ENCODE measurements at places on chromosomes 7 and 10.

DNA sequence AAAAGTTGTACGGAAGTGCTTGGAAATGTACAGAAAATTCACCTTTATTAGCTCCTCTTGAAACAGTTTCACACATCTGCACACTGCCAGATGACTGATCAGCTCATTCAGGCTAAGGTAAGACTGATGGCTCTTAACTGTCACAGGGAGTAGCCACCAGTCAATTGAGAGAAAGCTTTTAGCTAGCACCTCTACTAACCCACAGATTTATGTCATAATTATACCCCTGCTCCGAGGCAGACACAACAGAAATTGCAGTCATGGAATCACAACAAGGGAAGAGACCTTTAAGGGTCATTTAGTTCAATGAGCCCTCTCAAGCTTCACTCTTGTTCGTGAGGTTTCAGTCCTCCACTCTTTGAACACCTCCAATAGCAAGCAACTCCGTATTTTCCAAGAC is 235.4 kb downstream of the TRIL start:
- peak; percentile 63 for DNase-seq

- no peak for DNase-seq
Measured at GRCh38 chr7:128120116-128120515, 88.9 kb upstream of the LRRC4 start.

- no peak for DNase-seq
Measured at GRCh38 chr7:16649196-16649595, 3.2 kb downstream of the BZW2 start.

DNA sequence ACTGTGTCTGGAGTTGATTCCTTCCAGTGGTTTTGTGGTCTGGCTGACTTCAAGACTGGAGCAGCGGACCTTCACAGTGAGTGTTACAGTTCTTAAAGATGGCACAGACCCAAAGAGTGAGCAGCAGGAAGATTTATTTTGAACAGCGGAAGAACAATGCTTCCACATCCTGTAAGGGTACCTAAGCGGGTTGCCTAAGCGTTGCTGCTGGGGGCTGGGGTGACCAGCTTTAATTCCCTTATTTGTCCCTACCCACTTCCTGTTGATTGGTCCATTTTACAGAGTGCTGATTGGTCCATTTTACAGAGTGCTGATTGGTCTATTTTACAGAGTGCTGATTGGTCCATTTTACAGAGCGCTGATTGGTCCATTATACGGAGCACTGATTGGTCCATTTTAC is 13.2 kb downstream of the AKR1B15 start:
- no peak for DNase-seq

DNA sequence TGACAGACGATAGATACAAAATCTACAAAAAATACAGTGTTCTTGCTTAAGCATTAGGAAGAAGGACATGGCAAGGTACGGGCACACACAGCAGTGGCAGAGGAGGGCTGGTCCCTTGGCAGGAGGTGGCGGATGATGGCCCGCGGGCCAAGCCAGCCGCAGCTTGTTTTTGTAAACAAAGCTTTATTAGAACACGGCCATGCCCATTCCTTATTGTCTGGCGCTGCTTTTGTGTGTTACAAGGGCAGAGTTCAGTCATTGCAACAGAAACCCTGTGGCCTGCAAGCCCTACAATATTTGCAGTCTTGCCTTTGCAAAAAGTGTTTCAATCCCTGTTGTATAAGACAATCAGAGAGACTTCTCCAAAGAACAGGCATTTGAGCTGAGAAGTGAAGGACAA is 30.7 kb downstream of the FGFR2 start:
- DNase-seq = no peak

- DNase-seq = no peak
Measured at GRCh38 chr10:113709221-113709838, 29.6 kb downstream of the CASP7 start.

DNA sequence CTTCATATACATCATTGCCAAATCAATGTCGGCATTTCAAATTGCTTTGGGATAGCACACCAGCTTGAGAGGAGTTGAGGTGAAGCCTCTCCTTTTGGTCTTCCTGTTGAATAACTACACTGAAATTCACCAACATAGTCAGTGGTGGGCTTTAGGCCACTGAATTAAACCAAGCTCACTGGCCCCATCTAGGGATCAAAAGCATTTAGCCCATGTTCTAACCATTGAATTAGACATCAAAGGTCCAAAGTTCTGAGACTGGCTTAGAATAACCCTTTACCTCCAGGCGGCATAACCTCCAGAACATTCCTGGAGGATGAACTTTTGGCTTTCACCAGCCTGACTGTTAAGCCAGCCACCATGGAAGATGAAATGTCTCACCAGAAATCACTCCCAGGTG is 54.6 kb downstream of the BPGM start:
- DNase-seq = no peak

- no peak for DNase-seq
Measured at GRCh38 chr7:80974396-80975358, 55.8 kb upstream of the SEMA3C start.

DNA sequence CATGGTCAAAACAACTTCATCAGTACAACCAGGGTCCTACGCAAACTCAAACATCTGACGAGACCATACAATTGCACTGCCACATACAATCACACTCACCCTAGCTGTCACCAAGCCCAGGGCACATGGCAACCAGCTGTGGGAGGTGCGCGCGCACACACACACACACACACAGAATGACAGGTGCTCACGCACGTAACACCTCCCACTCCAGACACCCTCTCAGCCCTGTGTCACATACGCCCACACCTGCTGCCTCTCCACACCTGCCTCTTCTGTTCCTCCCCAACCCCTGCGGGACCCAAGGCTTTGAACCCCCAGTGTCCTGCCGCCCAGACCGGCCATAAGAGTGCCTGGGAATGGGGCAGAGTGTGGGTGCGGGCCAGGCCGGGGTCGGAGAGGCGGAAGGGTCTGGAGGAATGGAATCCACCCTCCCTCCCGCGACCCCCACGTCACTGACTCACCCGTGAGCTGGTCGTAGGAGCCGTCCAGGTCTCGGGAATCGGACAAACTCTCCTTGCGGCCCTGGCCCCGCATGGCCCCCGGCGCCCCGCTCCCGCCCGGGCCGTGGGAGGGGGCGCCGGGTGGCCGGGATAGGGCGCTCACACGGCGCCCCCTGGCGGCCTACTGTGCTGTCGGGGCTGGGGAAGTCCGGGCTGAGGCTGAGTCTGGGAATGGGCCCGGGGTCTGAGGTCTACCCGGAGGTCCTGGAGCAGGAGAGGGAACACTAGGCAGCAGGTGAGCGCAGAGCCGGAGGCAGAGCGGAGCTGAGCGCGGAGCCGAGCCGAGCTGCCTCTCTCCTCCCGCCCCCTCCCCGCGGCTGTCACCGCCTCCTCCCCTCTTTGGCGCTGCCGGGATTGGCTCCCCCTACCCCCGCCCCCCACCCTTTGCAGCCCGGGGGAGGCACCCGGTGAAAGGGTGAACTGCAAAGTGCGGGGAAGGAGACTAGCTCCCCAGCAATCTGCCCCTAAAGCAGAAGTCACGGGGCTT is at the start of gene KCNIP2:
Gene KCNIP2, minus strand, starts transcription at position 769 of the 990 bp plus-strand sequence. Its CDS starts 232 bp downstream, at position 537.
- no peak for DNase-seq

GRCh38 chr7:121211253-121211652 is 117.5 kb upstream of the WNT16 start:
- no peak for DNase-seq

DNA sequence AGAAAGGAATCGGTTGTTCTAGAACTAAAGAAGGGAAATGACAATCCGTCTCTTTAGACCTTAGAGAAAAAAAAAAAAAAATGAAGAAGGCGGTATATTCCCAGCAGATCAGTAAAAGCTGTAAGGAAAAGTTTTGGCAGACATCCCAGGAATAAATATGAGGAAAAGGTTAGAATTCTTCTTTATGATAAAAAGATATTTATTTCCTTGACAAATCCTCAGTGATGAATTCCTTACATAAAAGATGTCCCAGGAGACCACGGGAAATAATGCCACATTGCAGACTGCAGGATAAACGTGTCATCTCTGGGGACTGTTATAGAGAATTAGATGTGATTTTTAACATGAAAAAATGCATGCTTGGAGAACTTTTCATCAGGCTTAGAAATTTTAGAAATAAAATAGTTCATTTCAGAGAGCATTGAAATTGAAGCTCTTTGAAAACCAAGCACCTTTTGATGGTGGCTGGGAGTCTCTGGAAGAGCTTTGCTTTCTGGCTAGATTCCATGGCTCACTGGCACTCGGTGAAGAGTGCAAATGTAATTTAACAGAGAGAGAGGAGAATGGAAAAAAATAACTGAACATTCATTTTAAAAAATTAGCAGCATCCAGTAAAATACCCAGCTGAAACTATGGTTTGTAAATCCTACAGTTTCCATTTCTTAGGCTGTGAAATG is 98.2 kb downstream of the PRPF18 start:
- no peak for DNase-seq

DNA sequence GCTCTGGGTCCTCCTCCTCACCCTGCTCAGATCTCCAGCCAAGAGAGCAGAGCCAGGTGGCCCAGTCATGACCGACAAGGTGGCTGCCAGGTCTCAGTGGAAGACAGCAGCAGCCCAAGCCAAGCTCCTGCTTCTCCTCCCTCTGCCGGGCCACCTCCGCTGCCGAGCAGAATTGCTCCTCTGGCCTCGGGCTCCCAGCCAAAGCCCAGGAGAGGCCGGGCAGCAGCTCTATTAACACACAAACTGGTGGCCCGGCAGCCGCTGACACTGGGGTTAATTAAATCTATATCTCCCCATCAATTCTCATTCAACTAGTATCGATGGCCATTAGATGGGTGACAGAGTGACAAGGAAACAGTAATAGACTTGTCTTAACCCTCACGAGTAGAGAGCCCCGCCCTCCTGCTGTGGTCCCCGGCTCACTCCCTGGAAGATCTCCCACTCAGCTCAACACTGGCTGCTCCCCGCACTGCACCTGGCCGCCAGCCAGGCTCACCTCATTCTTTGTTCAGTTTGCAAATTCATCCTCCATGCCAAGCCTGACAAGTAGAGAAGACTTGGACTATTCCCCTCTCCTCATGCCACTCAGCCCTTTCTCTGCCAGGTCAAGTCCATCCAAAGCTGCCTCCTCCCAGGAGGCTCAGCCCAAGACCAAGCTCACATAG is 74.1 kb upstream of the UNC5B start:
- DNase-seq = no peak

- no peak for DNase-seq
Measured at GRCh38 chr10:551373-552252, 137.9 kb downstream of the DIP2C start.

DNA sequence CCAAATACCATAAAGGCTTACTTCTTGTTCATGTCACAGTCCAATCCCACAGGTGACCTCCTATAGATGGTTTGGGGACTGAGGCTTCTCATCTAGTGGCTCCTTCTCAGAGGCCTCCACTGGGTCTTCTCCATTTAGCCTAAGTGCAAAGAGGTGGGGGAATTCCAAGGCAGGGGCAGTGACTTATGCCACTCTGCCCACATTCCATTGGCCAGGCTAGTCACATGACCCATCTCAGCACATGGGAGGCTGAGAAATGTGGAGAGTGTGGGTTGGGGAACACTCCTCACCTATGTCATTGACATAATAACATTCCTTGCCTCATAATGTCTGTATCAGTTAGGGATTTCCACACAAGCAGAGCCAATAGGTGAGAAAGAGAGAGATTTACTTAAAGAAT is 104.3 kb upstream of the PLXNA4 start:
- no peak for DNase-seq

GRCh38 chr7:116354546-116355423 is 144.4 kb downstream of the TES start:
- no peak for DNase-seq

- peak; percentile 51 for DNase-seq
Measured at GRCh38 chr10:132571650-132572544, 34.3 kb downstream of the INPP5A start.

GRCh38 chr10:64771253-64772050 is 1250.3 kb downstream of the REEP3 start:
- DNase-seq = no peak

- no peak for DNase-seq
Measured at GRCh38 chr10:91804126-91804510, 5.9 kb downstream of the TNKS2 start.

All from NCI-H1436 treated with DMSO at 0.1 percent for 48 hours (cell line).